ENCODE measurements at places on chromosomes 1 and 21.

GRCh38 chr1:245878585-245878984 is 628.5 kb downstream of the SMYD3 start:
- DNase-seq: no peak

DNA sequence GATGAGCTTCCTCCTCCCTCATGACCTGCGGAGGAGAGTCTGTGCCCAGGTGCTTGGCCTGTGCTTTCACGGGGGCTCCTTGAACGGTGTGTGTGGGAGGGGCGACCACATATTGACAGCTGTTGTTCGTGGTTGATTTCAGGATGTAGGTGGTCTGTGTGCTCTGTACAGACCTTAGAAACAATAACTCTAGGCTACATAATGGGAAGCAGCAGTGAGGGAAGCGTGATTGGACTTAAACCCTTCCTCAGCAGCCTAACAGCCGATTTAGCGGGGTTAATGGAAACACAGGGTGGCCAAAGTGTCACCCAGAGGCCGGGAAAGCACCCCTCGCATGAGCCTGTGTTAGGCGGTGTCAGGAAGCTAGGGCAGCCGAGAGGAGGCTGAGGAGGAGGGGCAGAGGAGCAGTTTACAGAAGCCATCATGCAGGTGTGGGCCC is 56.0 kb downstream of the TBCE start:
- no peak for DNase-seq

GRCh38 chr1:172638885-172639831 is 19.7 kb upstream of the FASLG start:
- no peak for DNase-seq

DNA sequence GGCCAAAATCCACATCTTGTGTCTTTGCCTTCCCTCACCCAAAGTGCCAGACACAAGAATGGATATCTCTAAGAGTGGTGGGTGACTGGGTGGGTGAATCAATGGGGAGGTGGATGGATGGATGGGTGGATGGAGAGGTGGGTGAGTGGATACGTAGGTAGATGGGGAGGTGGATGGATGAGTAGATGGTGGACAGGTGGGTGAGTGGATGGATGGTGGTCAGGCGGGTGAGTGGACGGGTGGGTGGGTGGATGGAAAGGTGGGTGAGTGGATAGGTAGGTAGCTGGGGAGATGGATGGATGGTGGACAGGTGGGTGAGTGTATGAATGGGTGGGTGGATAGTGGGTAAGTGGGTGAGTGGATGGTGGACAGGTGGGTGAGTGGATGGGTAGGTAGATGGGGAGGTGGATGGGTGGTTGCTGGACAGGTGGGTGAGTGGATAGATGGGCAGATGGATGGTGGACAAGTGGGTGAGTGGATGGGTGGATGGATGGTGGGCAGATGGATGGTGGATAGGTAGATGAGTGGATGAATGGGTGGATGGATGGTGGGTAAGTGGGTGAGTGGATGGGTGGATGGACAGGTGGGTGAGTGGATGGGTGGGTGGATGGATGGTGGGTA is 34.2 kb downstream of the SLC19A1 start:
- no peak for DNase-seq

GRCh38 chr1:86155807-86156565 is 586 bp downstream of the COL24A1 start:
- peak; percentile 64 for DNase-seq

DNA sequence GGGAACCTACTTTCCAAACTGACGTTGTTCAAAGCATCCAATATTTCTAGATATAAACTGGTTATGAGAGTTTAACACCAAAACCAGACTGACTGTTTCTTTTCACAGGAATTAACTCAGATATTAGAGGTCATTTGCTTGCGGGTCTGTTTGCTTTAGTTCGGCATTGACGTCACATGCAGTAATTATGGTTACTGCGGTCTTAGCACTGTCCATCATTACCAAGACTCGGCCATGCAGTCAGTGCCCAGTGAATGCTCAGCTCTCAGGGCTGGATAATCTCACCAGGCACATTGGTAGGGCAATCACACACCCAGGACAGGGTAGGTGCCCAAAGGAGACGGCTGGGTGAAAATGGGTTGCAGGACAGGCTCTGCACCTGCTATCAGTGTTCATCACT is 9.9 kb upstream of the F3 start:
- no peak for DNase-seq

GRCh38 chr1:121569428-121569827 is 384.7 kb downstream of the SRGAP2C start:
- no peak for DNase-seq

DNA sequence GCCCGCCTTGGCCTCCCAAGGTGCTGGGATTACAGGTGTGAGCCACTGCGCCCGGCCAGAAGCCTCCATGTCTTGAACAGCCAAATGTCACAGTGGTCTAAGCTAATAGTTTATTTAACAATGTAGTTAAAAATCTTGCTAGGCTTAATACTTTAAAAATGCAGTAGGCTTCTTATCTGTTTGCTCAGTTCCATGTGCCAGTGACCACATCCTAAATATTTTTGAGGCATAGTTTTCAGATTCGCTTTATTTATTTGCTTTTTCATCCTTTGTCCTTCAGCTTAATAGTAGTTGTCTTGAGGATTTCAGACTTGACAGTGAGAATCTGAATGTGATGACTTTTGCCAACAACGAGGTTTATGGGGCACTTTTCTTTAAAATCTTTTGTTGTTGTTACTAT is 59.9 kb upstream of the PRRX1 start:
- no peak for DNase-seq

GRCh38 chr1:5651964-5652821 is 340.0 kb downstream of the NPHP4 start:
- no peak for DNase-seq

DNA sequence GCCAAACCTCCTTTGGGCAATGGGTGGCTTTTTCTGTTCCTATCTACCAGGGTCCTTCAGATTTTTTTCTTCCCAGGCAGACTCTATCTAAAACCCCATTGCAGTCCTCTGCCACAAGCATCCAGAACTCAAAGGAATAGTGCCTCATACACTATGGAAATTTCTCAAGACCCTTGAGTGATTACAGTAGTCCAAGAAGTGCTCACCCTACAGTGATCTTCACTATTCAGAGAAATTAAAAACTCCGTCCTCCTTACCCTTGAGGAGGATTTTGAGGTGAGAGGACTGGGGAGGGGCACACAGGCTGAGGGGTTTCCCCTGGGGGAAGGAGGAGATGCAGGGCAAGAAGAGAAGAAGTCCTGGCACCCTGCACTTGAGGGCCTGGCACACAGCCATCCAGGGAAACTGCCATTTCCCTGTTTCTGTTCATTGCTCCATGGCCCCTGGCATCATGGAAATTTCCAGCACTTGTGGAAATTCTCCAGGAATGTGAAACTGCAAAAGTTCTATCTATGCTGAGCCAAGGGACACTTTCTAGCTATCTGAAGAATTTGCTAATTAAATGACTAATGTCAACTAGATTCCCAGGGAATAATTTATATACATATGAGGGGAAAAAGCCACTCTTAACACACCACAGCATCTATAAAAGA is 102.5 kb upstream of the ATP1B1 start:
- DNase-seq: no peak

DNA sequence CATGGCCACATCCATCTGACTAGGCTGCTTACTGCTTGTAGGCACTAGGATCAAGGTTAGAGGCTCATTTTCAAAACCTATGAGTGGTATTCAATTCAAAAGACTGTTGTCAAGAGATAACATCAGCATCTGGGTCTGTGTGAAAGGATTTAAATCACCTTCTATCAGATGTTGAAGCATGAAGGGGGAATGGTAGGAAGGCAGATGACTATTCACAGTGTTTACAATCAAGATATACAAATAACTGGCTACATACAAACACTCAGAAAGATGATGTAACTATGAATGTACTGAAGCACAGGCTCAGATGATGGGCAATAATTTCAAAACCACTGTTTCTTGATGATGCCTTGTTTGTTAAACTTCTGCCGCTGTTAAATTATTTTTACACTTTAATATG is 249.2 kb downstream of the SLC45A1 start:
- no peak for DNase-seq

GRCh38 chr1:20147846-20148570 is 8.9 kb downstream of the PLA2G2F start:
- DNase-seq: no peak

- no peak for DNase-seq
These were observed 40.9 kb upstream of the ADAM30 start for GRCh38 chr1:119937198-119937597.

DNA sequence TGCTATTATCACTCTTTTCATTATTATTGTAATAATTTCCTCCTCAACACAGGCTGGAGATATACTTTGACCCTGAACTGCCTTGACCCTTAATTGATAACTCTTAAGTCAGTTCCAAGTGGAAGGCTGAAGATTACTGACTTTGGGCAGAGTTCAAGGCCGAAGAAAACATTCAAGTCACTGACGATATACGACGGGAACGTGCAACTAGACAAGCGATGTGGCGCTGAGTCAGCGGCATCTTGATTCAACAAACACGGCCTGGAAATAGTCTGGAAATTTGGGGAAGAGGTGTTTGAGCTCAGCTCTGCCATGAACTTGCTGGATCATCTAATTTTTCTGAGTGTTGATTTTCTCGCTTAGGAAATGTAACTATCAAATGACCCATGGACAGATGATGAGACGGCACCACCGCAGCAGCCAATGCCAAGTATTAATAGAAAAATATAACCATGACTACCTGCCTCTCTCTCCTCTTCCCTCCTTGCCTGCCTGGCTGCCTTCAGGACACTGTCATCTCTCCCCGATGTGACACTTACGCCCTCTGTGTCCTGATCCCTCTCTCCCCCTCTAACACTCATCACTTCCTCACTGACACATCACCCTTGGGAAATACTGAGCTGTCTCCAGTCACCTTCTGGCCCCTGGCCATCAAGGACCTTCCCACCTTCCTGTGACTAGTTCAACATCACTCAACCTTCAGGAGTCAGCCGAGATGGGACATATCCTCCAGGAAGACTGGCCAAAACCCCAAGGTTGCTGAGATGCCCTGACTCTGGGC is 49.4 kb downstream of the TMCO4 start:
- no peak for DNase-seq

- DNase-seq: peak; percentile 55
These were observed 316.0 kb upstream of the VAMP3 start for GRCh38 chr1:7454895-7455784.

- DNase-seq: peak; percentile 61
These were observed 431 bp downstream of the ARPC5 start for GRCh38 chr1:183635099-183635605.

GRCh38 chr1:187038784-187039183 is 210.0 kb downstream of the PLA2G4A start:
- DNase-seq: no peak

DNA sequence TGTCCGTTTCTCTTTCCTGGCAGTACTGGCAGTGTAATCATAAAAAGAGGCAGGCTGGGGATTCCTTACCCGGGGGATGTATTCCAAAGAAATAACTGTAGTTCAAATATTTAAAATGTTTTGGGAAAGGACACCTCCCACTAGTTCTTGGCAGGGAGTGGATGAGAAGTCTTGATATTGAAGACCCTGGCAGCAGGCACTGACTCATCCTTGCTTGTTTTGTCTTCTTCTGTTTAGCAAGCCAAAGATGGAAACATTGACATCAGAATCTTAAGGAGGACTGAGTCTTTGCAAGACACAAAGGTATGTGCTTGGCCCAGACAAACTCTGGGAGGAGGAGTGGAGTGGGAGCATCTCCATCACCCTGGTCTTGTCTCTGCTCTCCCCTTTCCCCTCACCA is 639 bp downstream of the IL20 start:
- no peak for DNase-seq

DNA sequence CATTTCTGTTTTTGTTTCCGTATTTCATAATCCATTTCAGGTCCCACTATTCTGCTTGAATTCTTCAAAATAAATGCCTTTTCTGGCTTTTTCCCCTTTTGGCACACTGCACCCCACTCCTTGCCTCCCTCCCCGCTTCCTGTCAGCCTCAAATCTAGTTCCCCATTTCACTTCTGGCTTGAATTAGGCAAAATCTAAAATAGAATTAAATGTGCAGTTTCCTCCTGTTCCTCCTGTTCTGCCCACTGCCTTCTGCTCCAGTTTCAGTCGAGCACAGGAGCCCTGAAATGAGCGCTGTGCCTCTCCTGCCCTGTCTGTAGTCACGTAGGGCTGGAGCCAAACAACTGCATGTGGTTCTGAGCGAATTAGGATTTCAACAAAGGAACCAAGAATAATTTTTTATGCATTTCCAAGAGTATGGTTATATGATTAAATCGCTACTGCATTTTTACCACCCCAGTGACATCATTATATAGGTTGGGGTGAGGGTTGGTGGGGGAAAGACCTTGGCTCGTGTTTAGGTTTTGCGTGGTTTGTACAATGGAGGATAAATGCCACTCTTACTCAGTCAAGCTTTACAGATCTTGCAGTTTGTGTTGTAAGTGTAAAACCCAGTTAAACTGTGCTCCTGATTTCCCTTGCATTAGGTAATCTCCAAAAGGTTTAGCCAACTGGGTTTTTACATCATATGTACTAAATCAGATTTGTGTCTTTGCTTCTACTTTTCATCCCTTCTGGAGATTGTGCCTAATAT is 114.9 kb downstream of the VPS13D start:
- DNase-seq: peak; percentile 30

DNA sequence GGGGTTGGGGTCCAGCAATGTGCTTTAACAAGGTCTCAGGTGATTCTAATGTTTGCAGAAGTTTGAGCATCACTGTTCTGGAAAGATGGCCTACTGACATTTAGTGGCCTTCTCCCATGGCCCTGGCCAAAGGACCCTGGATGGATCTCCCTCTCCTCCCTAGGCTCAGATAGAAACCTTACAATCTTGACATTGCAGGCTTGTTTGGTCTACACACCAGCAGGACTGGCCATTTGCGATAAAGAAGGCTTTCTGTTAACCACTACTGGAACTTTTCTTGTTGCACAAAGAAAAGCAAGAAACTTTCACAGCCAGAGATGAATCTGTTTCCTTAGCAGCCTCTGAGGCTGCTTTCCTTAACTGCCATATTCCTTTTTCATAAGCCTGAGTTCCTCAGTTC is 6.2 kb downstream of the DNALI1 start:
- DNase-seq: no peak

GRCh38 chr1:38045401-38046332 is 926 bp downstream of the POU3F1 start:
- no peak for DNase-seq

DNA sequence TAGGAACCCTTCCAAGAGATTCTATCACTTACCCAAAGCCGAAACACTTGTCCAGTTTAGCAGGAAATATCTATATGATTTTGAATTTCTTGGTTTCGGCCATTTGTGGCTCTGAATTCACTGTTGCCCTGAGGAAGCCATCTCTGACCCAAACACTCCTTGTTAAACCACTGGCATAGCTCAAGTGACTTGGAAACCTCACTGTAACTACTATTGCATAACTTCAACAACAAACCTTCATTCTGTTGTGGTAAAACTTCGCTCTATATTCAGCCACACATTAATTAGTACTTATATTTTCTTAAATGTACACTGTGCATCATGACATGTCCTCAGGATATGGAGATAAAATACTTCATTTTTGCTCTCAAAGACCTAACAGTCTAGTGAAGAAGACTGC is 63.2 kb downstream of the ST6GALNAC3 start:
- DNase-seq: no peak

All from femur (tissue), 1 donor.